T-helper 1 cell (primary cell): ENCODE measurements at places on chromosomes 7 and 10.
A peak's percentile ranks its signal among the peaks of the same experiment; 100 is the strongest.

GRCh38 chr7:13850185-13850752, 139.2 kb downstream of the ETV1 start:
- DNase-seq: peak; percentile 11

DNA sequence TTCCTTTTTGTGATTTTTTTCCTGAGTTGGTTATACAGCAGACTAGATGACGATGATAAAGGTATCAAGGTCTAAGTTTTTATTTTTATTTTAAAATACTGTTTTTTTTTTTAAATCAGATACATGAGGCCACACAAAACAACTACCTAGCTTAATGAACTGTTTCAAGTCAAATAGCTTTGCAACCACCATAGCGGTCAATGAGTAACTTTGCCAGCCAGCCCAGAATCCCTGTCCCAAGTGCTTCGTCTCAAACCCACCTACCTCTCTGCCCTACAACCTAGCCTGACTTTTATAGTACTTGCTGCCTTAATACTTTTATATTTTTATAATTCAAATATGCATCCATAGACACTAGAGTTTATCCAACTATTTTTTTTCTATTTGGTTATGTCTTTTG, 676.5 kb downstream of the NRG3 start:
- DNase-seq: no peak

GRCh38 chr7:100803398-100804161, 23.7 kb downstream of the EPHB4 start:
- DNase-seq: no peak

DNA sequence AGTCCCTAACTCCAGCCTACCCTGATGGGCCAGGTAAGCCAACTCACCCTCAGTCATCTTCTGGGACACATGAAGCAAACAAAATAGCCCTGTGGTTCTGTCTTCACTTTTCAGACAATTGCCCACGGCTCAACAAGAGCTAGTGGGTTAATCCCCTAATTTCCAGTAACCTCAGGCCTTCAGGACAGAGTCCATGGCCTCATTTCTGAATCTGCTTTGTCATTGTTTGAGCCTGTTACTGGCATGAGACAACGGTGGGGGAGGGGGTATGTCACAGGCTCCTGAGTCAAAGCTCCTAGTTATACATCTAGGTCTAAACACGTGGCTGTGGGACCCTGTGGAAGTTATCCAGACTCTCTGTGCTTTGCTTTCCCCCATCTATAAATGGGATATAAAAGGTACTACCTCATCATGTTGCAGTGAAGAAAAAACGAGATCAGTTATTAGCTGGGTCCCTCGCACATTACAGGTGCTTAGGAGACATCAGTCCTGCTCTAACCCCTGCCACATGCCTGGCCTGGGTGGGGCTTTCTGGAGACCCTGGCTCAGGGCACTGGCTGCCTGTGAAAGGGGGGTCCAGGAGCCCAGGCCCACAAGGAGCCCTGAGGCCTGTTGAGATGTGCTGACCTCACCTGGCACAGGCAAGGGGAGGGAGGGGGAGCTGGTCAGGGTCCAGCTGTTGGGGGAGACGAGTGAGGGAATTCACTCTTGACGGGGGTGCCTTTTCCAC, 16.5 kb downstream of the MAT1A start:
- DNase-seq: no peak

DNA sequence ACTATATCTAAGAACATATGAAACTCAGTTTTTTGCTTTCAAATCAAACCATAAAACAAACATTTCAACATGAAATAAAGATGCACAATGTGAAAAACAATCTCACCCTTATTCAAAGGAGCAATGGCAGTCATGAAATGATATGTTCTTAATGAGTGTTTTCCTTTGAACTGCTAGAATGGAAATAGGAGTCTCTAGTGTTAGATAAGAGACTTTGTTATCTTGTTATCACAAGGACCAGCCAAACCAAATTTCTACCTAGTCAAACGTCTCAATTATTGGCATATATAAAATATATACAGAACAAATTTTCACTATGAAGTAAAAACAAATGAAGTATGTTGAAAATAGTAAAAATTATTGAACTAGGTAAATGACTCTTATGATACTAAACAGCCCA, 1.2 kb downstream of the VPS41 start:
- DNase-seq: no peak

GRCh38 chr7:8637322-8637721, 203.9 kb downstream of the NXPH1 start:
- DNase-seq: no peak

DNA sequence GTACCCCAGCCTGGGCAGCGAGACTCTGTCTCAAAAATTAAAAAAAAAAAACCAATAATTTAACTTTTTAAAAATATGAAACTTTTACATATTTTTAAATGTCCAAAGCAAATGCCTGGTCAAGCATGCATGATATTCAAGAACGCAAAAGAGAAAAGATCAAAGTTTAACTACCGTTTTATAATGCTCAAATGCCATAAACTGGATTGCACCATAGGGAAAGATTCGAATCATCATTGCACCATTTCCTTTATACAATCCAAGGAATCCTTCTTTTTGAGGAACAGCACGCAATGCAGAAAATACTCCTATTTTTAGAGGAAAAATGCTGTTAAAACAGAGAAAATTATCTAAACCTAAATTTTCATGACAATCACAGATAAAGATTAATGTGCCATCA, 20.9 kb downstream of the SLC25A16 start:
- DNase-seq: no peak

DNA sequence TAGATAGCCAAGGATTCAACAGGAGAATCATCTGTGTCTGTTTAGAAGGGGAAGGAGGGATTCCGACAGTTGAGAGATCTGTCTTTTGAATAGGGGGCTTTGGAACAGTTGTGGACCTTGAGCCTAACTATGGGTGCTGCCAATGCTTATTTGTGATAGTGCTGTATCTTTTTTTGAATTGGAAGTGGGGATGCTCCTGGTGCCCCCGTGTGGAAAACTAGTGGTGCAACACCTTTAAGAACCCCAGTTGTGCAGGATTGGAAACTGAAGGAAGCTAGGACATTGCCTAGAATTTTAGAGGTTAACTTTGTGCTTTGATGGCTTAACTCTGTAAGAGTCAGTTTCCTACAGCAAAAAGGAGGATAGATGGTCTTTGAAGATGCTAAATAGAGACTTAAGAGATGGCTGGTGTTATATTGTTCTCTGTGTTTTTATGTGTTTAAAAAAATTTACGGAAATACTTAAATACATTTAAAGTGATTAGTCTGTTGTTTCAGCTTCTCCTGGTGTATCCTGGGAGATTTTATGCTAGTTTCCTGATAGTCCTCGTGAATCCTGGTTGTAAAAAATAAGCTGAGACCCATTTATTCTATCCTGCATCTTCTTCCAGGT, 69.3 kb downstream of the AP3M1 start:
- peak; percentile 18 for DNase-seq

GRCh38 chr10:57507788-57508187, 759.9 kb downstream of the IPMK start:
- DNase-seq: no peak

DNA sequence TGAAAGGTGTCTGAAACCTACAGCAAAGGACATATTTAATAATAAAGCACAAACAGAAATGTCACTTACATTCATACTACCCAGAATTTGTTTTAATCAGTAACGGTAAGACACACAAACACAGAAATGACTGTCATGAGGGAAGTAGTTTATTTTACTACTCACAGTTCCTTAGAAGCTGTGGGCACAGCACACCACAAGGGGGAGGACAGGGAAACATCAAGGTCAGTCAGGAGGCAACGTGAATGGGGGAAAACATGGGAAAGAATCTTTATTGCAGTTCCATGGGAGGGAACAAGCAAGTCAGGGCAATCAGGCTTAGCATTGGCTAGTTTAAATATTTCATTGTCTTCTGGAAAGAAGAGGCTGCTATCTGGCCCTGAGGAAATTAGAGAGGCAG, 123.8 kb upstream of the PDSS1 start:
- DNase-seq: no peak

GRCh38 chr7:55113760-55114540, 95.1 kb downstream of the EGFR start:
- no peak for DNase-seq

GRCh38 chr7:110541962-110542361, 549.0 kb upstream of the LRRN3 start:
- DNase-seq: no peak

DNA sequence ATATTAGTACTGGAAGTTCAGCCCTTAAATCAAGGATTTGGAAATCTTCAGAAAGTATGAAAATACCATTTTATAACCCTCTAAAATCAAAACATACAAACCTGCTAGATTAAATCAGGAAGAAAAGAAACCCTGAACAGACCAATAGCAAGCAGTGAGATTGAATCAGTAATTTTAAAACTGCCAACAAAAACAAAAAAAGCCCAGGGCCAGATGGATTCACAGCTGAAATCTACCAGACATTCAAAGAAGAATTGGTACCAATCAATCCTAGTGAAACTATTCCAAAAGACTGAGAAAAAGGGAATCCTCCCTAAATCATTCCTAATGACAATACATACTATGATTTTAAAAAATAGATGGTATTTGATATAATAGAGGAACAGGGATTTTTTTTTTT, 70.1 kb downstream of the MCU start:
- DNase-seq: no peak

DNA sequence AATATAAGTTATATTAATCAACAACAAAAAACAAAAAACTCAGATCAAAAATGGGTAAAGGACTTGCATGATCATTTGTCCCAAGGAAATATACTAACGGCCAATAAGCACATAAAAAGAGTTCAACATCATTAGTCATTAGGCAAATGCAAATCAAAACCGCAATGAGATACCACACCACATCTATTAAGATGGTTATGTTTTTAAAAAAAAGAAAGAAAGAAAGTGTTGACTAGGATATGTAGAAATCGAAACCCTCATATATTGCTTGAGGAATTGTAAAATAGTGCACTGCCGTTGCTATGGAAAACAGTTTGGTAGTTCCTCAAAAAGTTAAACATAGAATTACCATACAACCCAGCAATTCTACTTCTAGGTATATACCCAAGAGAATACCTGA, 39.4 kb upstream of the CTNNA3 start:
- DNase-seq: no peak

DNA sequence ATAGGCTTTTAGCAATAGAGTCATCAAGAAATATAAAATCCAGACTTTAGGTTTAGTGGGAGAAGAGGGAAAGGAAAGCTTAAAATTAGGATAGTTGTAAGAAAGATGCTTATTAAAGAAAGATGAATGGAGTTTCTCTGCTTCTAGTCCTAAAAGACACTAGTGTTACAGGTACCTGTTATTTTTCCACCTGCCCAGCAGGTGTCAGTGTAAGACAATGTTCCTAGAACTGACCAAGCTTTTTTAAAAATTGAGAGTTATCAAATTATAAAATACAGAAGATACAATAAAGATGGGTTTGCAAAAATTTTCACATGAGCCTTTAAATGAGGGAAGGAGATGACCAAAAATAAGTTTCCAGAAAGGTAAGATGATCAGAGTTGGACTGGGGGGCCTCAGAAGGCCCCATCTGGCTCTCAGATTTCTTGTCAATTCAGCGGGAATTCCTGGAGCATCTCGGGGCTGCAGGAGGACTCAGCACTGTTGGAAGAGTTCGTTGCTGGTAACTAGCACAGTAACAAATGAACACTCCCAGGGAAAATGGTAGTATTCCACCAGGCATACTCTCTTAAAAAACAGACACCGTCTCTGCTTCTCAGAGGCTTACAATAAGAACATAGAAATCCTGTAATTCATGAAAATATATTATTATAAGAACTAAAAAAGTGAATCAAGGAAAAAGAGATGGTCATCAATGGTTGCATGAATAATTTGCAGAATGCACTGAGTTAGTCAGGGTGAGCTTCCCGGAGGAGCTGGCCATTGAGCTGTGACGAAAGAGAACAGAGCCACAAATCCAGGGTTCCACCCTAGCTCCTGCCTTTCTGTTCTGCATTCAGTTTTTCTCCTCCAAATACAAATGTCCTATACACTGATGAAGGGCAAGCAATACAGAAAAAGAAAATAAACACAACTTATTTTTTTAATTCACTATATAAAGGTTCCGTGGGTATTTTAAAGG, 71.8 kb upstream of the PIK3CG start:
- no peak for DNase-seq

GRCh38 chr10:60521974-60522405, 132.3 kb upstream of the ANK3 start:
- no peak for DNase-seq

DNA sequence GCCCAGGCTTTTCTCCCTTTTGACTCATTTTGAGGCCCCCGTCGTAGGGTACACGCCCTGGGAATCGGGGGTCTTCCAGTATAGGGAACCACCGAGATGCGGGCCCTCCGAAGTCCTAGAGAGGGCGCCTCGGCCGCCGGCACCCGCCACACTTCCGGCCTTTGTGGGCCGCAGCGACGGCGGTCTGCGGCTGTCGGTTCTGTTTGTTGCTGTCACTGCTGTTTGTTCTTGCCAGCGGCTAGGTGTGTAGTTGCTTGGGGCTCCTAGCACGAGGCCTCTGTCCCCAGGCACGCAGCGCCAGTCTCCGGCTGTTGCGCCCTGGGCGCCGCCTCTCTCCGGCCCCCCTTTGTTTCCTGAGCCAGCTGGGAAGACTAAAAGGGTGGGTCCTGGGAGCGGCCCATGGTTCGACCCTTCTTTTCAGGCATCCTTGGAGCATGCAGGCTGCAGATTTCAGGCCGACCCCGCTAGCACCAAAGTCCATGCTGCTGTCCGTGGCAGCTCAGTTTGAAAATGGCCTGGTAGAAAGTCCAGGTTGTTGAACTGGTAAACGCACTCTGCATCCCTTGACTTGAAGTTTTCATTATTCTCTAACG, 17.8 kb upstream of the ZKSCAN1 start:
- peak; percentile 57 for DNase-seq

DNA sequence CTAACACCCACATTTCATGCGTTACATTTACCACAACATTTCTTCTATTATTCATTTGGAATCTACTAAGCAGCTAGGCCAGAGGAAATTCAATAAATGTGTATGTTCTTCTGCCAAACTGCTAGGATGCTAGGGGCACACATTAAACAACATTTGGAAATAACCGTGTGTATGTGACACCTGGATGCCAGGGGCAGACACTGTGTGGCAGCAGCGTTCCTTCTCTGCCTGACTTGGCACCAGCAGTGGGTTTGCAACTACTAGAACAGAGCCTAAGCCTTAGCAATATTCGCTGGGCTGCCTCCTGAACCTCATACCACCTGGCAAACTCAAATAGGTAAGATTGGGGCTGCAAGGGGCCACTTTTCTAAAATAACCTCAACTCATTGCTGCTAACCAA, 182.1 kb downstream of the CHCHD3 start:
- DNase-seq: no peak

- no peak for DNase-seq
Measured at GRCh38 chr7:143967398-143967797, 12.8 kb downstream of the OR2F1 start.

- DNase-seq: no peak
Measured at GRCh38 chr10:5888351-5888750, 1.3 kb downstream of the ANKRD16 start.

- DNase-seq: no peak
Measured at GRCh38 chr7:69791739-69792138, 193.5 kb downstream of the AUTS2 start.

GRCh38 chr10:120646159-120646732, 189.2 kb downstream of the PLPP4 start:
- DNase-seq: no peak

GRCh38 chr10:95290461-95291364, at the start of gene PDLIM1:
PDLIM1 (minus strand) TSS chr10:95291003; CDS start chr10:95290915, 88 bp downstream.
- DNase-seq: peak; percentile 45

GRCh38 chr10:3803295-3803926, 18.4 kb upstream of the KLF6 start:
- no peak for DNase-seq

GRCh38 chr7:30634193-30634626, 39.5 kb downstream of the GARS1 start:
- no peak for DNase-seq

- no peak for DNase-seq
Measured at GRCh38 chr10:119469846-119470245, 72.7 kb downstream of the RGS10 start.
